ENCODE measurements at places on chromosomes 7 and 10. TPM values are rescaled to one million over a fixed set of nuclear protein-coding genes. Genes with fewer than 3 reads are reported as not detected.

Gene ADARB2
- 20.6 TPM for total RNA-seq

Gene TMEM184A
- total RNA-seq: 20.7 TPM

Gene C10orf90
- total RNA-seq: not detected

Gene UPK3BL2
- total RNA-seq: 11.4 TPM

Gene TUBB8
- 1.1 TPM for total RNA-seq

Gene LAMTOR4
- total RNA-seq: 66.9 TPM

Gene RBP3
- not detected for total RNA-seq

Gene GPR158
- 2.6 TPM for total RNA-seq

Gene WEE2
- total RNA-seq: not detected

Gene ZCCHC24
- 3.0 TPM for total RNA-seq

Gene CPA5
- not detected for total RNA-seq

Gene NOS3
- 0.86 TPM for total RNA-seq

Gene TMEM209
- 15.4 TPM for total RNA-seq

Gene WIPF3
- total RNA-seq: 0.37 TPM

Gene MMD2
- total RNA-seq: 0.47 TPM

Gene TMEM229A
- not detected for total RNA-seq

All from glutamatergic neuron (in vitro differentiated cells).